Esophagus muscularis mucosa (tissue), 4 donors: ENCODE measurements at places on chromosomes 1 and 21. TPM values are rescaled to one million over a fixed set of nuclear protein-coding genes. Genes with fewer than 3 reads are reported as not detected.

MYOG gene
- not detected for total RNA-seq

KLF17 gene
- 0.78 TPM for total RNA-seq

MPL gene
- total RNA-seq, result not detected

CBR1 gene
- 111 TPM for total RNA-seq

LRRC7 gene
- total RNA-seq, result 0.52 TPM

KCNA3 gene
- total RNA-seq, result 0.80 TPM

PIGR gene
- total RNA-seq, result 4.2 TPM
